Suppressor macrophage treated with lipopolysaccharide for 4 hours (primary cell): ENCODE measurements at places on chromosomes 5 and 9.

GRCh38 chr9:122338994-122339393 lies 31.8 kb upstream of the PTGS1 start:
- no peak for DNase-seq

GRCh38 chr5:23028445-23029021 lies 175.4 kb upstream of the CDH12 start:
- no peak for DNase-seq

DNA sequence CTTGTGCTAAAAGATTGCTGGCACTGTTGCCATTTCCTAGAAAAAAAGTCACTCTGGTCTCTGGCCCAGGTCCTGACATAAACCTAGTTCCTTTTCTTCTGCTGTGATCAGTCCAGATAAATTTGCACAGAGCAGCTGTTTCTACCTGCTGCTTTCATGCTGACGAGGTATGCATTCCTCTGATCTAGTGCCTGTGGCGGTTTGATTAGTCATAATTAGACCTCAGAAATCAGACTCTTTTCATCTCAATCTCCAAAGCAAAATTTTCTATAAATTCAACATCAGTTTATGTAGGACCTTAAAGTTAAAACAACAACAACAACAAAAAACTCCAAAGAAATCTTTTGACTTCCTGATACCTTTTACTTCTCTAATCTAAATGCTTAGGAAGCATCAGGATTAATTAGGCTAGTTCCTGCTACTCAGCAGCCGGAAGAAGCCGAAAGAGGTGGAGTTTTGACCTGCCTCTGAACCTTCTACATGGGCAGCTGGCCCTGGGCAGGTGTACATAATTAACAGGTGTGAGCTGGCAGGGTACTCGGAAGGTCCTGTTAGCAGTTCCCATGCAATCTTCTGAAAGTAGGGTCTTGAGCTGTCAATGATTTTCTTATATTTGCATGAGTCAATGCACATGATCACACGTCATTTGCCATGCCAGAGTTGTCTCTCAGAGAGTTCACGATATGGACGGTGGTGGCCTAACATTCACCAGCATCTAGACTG lies 83.3 kb upstream of the CCDC112 start:
- DNase-seq: no peak

GRCh38 chr9:114198249-114199040 lies 43.1 kb downstream of the COL27A1 start:
- DNase-seq: no peak

GRCh38 chr5:98968056-98968564 lies 39.3 kb upstream of the CHD1 start:
- no peak for DNase-seq

DNA sequence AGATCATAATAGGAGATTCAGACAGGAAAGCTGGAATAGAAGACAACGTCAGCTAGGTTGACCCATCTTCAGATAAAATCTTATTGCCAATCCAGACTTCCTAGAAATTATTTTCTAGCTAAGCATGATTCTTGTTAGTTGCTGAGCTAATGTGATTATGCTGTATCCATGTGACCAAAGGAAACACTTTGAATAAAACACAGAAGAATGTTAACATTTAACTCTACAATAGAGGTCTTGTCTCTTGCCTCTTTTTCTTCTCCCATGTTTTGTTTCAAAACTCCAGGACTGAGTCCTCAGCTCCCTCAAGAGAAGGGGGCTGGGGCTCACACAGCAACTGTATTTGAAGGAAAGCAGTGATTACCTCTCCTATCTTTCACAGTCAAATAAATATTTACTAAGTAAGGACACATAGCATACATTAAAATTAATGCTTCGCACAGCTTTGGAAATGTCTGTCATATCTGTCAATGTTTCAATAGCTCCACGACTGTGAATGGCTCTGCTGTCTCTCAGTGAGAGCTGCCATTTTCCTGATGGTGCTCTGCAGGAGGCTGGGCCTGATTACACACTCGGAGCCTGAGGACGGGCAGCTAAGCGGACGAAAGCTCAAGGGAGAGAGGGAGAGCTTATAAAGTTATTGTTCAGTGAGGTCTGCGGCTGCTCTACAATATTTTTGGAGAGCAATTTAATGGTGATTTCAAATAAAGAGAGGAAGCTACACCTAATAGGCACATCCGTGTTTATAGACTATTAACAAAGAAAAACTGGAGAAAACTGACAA lies 64.8 kb upstream of the ZNF462 start:
- no peak for DNase-seq

DNA sequence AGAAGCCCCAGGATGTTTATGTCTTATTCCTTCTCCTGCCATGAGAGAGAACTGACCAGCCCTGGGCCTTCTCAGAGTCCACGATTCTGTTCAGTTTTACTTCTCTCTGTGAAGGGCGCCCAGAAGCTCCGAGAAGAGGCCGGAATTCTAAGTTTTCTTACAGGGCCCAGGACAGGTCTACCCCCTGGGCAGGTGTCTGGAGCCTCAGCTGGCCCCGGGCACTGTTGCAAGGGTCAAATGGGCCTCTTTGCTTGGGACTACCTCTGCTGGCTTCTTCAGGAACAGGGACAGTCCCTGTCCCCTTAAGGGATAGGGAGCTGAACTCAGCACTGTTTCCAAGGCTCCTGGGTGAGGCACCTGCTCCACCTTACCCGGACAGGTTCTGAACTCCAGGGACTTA lies 55.0 kb downstream of the RASGEF1C start:
- no peak for DNase-seq
